ENCODE measurements at places on chromosomes 16 and 17.

GRCh38 chr16:85415196-85416090 lies 197.7 kb upstream of the GSE1 start:
- DNase-seq: no peak

DNA sequence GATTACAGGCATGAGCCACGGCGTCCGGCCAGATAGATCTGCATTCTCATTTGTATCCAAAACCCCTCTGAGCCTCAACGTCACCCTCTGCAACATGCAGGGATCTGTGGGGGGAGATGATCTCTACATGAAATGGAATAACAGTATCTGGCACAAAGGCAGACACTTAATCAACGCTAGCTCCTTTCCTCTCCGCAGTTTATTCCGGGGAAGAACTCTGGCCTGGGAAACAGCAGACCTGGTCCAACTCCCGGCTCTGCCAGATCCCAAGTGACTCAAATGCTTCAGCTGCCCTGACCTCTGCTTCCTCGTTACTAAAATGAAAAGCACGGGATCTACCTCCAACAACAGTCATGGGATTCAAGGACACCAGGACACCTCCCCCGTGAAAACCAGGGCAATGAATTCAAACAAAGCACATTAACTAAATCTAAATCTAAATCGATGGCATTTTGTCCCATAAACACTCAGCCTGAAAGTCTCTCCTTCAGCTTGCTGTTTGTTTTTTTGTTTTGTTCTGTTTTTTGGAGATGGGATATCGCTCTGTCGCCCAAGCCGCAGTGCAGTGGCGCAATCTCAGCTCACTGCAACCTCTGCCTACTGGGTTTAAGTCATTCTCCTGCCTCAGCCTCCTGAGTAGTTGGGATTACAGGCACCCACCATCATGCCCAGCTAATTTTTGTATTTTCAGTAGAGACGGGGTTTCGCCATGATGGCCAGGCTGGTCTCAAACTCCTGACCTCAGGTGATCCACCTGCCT lies 78.2 kb downstream of the NXN start:
- no peak for DNase-seq

- DNase-seq: no peak
Observed at GRCh38 chr17:27577884-27578717, 52.9 kb upstream of the LGALS9 start.

- DNase-seq: no peak
Observed at GRCh38 chr16:29676989-29677785, 1.8 kb upstream of the QPRT start.

DNA sequence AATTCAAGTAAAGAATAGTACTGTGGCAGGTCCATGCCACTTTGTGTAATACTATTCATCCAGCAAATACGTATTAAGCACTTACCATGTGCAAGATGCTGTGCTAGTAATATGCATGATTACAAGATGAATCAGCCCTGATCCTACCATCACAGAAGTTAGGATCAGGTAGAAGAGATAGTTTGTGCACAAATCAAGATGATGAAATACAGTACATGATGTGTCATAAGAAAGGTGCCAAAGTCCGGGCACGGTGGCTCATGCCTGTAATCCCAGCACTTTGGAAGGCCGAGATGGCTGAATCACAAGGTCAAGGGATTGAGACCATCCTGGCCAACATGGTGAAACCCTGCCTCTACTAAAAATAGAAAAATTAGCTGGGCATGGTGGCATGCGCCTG lies 10.9 kb downstream of the COG4 start:
- DNase-seq: no peak

- no peak for DNase-seq
Observed at GRCh38 chr17:20999044-20999573, 43.7 kb downstream of the USP22 start.

GRCh38 chr17:79044462-79044861 lies 20.5 kb downstream of the C1QTNF1 start:
- no peak for DNase-seq

- DNase-seq: no peak
Observed at GRCh38 chr16:81593481-81593880, 148.9 kb downstream of the CMIP start.

DNA sequence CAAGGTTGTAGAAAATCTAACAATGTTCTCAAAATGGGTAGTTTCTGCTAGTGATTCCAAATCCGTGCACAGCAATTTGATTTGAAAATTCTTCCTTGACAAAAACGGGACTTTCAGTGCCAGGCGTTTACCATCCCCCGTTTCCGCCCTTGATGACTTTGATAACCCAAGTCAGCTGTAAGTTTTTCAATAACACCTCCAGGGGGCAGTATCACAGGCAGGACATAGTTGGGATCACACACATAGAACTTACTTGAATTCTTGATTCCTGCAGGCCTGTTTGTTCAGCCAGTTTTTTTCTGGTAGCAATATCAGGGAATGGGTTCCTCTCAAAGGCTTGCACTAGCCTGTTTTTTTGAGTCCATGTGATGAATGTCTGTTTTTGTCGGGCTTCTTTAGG lies 5.6 kb downstream of the DUXB start:
- DNase-seq: no peak

- no peak for DNase-seq
Observed at GRCh38 chr16:74673876-74674275, 7.2 kb upstream of the RFWD3 start.

GRCh38 chr17:42484304-42484703 lies 25.6 kb downstream of the ATP6V0A1 start:
- peak; percentile 73 for DNase-seq

DNA sequence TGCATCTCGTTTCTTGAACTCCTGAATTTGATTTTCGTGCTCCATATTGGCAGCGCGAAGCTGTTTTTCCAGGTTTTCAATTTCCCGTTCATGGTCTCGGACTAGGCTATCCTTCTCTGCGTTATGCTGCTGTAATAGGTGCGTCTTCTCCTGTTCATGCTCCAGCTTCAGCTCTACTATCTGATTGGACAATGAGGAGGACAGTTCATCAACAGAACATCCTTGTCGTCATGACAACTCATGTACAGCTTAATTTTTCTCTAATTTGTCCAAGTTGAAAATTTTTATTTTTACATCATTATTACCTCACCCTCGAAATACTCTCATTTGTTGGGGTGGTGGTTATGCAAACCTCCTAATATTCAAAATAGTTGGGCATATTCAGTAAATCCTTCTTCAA lies 289.8 kb downstream of the CEP112 start:
- no peak for DNase-seq

- DNase-seq: no peak
Observed at GRCh38 chr17:78667741-78668640, 90.8 kb upstream of the DNAH17 start.

- no peak for DNase-seq
Observed at GRCh38 chr17:50134206-50135110, 4.5 kb upstream of the SAMD14 start.

DNA sequence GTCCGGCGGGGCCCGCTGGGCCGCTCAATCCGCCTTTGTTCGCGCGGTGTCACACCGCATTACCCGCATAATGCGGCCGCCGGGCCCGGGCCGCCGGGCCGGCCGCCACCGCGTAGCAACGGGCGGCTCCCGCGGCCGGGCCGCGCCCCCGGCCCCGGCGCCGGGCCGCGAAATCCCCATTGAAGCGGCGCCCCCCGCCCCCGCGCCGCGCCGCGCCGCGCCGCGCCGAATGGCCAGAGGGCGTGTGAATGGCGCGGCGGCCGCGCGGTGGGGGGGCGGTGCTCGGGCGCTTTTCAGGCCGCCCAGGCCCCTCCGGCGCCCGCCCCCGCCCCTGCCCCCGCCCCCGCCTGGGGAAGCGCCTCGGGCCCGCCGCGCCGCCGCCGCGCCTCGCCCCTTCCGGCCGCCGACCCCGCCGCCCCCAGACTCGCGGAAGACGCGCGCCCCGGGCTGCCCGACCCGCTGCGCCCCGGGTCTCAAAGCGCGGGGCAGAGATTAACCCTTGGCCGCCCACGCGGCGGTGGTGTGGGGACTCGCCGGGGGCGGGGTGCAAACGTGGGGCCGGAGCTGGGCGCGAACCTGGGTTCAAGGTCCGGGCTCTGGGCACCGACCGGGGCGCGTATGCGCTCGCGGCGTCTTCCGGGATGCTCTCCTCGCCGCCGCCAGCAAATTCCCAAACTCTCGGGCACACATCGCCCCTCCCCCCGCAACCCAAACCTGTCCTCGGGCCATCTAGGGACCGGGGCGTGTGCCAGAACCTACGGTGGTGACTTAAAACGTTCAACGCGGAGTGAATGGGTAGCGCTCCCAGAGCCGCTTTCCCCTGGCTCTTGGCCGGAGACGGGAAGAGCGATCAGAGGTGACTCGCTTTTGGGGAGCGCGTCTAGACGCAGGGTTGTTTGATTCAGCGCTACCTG lies 46.7 kb downstream of the WNT3 start:
- DNase-seq: peak; percentile 10

- no peak for DNase-seq
Observed at GRCh38 chr17:67289181-67289876, 44.3 kb upstream of the HELZ start.

- DNase-seq: no peak
Observed at GRCh38 chr17:3534881-3535252, 22.7 kb downstream of the TRPV3 start.

DNA sequence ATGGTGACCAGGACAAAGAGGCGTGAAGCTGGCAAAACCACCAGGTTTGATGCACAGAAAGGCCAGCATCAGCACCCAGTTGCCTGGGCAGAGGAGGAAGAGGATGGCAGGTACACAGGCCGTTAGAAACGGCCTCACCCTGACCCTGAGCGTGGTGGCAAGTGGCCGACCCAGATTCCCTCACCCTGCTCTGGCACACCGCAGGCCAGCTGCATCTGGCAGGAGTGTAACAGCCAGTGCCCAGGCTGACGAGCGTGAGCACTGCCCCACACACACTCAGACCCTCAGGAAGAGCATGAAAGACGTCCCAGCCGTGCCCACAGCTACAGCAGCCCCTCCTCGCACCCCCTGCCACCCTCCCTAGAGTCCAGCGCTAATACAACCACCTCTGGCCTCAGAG lies 82.0 kb downstream of the ANKRD11 start:
- no peak for DNase-seq

DNA sequence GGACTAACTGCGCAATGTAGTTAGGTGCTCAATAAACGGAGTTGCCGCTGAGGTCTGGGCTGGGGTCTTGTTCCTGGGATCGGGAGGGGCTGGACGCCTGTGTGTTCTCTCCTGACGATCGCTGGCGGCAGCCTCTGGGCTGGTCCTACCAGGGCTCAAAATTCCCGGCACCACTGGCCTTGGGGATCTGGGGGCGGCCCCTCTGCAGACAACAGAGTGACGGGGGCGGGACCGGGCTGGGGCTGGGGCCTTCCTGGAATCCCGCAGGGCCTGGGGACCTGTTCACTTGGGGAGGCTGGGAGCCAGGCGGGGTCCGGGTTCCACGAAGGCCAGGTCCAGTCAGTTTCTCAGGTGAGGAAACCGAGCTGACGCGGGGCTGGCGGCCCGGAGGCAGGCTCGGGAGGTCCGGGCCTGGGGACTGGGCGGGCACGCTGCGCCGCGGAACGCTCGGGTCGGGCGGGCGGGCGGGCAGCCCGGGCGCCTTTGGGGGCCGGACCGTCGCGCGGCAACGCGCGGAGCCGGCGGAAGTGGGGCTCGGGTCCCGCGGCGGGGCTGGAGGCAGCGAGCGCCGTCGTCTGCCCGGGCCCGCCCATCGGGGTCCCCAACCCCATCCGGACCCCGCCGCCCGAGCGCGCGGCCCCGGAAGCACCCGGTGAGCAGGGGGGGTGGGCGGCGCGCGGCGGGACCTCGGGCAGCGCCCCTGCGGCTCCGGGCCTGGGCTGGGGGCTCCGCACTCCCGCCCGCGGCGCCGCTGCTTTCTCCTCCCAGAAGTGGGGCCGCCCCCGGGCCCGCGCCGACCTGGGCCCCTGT lies at the start of gene PIGQ:
PIGQ (plus strand) TSS at position 524 of the 810 bp plus-strand sequence. CDS start 4,107 bp downstream, outside the sequence.
- DNase-seq: peak; percentile 59

All from stimulated activated naive CD4-positive, alpha-beta T cell treated with Interleukin-2 at 50 U/mL for 16 hours (primary cell).